ENCODE measurements at places on chromosomes 3 and 15. TPM values are rescaled to one million over a fixed set of nuclear protein-coding genes. Genes with fewer than 3 reads are reported as not detected.

DNA sequence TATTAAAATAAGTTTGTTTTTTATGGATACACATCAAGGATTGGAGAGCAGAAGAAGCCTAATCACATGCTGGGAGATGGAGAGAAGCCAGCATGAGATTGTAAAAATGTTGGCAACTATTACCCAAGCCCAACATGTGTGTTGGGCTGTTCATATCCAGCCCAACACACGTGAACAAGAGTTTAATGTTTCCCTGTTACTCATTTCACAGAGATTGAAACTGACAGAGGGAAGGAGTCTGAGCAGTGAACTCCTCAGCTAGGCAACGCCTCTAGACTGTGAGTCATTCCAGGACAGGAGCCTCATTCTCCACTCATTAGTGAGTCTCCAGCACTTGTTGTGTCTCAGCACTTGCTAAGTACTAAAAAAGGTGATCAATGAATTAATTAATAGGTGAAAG is 43.2 kb upstream of the CMSS1 start:
- no peak overlapping the region for H3K27ac ChIP-seq
- H3K4me1 ChIP-seq, result peaks cover 2% of the 10 kb centered on the region
- H3K27me3 ChIP-seq, result peaks cover 11% of the 10 kb centered on the region
- no peaks in the 10 kb centered on the region for H3K36me3 ChIP-seq
- no peak overlapping the region for H3K4me3 ChIP-seq

- no peak for DNase-seq
- peaks cover 5% of the 10 kb centered on the region for H3K27me3 ChIP-seq
- no peak overlapping the region for H3K27ac ChIP-seq
- H3K4me3 ChIP-seq, result no peak overlapping the region
- H3K36me3 ChIP-seq, result no peaks in the 10 kb centered on the region
Measured at GRCh38 chr3:34264337-34265041, 466.1 kb downstream of the PDCD6IP start.

DNA sequence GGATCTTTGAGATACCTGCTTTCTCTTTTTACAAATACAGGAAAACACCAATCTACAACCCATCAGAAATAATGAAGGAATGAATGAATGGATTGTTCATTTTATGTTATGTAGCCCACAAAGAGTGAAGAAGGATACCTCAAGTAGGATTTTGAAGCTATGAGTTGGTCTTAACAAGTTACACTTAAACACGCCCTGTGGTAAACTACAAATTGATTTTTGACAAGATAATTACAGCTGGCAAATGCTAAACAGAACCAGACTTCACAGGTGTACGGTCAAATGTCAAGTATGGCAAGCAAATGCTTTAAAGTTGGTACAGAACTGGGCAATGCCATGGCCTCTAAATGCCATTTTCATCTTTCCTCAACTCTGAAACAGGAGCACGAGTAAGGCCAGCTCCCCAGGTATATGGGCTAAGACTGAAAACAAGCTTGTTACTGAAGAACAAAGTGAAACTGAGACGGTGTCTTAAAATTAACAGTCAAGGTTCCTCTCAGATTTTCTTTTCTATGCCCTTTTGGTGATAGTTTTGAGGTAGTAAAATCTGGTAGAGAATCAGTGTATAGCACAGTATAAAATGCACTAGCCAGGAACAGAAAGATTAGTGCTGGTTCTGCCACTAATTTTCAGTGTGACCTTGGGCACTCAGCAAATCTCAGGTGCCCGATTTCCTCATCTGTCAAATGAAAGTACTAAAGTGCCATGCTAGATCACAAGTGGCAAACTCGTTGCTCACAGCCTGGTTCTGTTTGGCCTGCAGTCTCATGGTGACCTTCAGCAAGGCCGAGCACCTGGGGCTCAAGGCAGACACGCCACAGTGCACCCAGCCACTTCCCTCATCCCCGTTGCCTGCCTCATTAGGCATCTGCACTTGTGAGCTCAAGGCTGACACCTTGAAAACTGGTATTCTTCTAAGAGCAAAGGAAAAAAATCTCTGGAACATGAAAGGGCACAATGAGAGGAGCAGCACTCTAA is 9.5 kb downstream of the RUVBL1 start:
- no peaks in the 10 kb centered on the region for H3K27me3 ChIP-seq
- H3K27ac ChIP-seq, result peak overlapping the region; percentile 83
- no peak for DNase-seq
- H3K4me1 ChIP-seq, result peaks cover 49% of the 10 kb centered on the region
- H3K4me3 ChIP-seq, result peak overlapping the region; percentile 54
- H3K36me3 ChIP-seq, result peaks cover 62% of the 10 kb centered on the region

DNA sequence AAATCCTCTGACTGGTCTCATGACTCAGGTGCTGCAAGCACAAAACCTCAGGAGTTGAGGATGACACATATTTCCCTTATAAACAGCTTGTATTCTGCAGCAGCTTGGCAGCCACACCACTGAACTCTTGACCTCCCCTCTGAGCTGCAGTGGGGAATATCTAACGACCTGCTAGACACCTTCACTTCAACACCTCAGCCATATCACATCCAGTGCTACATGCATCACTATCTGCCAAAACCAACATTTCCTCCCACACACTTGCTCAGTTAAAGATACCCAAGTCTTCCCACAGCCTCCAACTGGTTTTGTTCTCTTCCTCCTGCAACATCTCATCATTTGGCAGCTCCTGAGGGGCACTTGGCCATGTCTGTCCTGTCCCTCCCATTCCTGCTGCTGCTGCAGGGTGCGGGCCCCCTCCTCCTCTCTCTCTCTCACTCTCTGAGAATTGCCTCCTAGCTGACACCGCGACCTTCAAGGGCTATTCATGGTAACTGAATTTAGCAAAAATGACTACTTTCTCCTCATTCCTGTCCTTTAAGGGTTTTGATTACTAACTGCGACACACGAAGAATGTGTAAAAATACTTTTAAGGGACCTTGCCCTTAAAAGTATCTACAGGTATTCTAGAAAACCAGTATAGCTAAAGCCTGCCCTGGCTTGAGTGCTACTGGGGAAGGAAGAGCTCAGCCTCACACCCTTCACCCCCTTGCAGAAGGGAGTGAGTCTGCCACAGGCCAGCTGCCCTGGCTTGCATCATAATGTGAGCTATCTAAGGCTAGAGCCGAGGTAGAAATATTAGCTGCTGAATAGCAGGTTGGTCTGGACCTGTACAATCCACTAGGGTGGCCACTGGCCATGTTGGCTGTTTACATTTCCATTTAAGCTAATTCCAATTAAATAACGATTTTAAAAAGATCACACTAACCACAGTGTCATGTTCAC is 5.0 kb upstream of the CCR9 start:
- H3K4me1 ChIP-seq, result peaks cover 31% of the 10 kb centered on the region
- H3K4me3 ChIP-seq, result no peak overlapping the region
- H3K36me3 ChIP-seq, result no peaks in the 10 kb centered on the region

The SLC22A13 gene
- 0.12 TPM for total RNA-seq

The GAP43 gene
- not detected for total RNA-seq

All from activated CD4-positive, alpha-beta memory T cell treated with anti-CD3 and anti-CD28 coated beads for 36 hours (primary cell).